ENCODE measurements at places on chromosomes 7 and 10. TPM values are rescaled to one million over a fixed set of nuclear protein-coding genes. Genes with fewer than 3 reads are reported as not detected.

Gene THSD7A
- 0.42 TPM for total RNA-seq

Gene AOAH
- total RNA-seq, result 1.7 TPM

Gene TMEM178B
- 0.56 TPM for total RNA-seq

Gene OGA
- 90.2 TPM for total RNA-seq

Gene CABCOCO1
- total RNA-seq, result not detected

Gene NEUROG3
- total RNA-seq, result not detected

Gene PRTFDC1
- 0.62 TPM for total RNA-seq

Gene FEZF1
- not detected for total RNA-seq

Gene SEMA3E
- 2.2 TPM for total RNA-seq

Gene ODAD2
- total RNA-seq, result not detected

DNA sequence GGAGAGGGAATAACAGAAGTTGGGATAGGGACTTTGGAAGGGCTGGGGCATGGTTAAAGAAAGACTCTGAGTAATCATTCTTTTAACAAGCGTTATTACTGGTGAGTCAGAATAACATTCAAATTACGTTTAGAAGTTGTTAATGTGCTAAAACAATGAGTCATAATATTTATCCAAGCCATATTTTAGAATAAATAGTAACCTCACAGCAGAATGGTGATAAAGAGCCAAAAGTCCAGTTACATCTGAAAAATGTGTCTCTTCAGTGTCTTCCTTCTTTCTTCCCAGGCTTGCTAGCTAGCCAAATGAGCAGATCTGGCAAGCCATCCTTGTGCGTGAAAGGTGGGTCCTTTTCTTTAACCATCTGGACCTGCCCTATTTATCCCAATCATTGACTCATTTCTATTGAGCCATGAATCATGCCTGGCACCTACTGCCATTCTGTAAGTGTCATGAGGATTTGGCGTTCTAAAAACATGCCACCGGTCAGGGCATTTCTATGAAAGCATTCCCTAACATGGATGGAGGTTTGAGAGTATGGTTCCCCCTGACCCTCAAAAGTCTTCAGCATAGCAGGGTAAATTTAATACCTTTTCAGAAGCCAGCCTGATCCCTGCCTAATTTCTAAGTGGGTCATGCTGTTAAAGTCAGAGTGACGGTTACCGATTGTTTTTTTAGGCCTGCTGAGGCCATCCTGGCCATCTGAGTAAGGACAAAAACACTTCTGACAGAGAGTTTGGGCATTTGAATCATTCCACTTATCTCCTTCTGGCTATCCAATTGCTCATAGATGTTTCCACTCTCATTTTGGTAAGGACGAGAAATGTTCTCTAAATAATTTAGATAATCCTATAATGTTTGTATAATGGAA, 26.9 kb downstream of the MYPN start:
- no peaks in the 10 kb centered on the region for H3K36me3 ChIP-seq
- peak overlapping the region; percentile 75 for H3K27ac ChIP-seq
- no peaks in the 10 kb centered on the region for H3K27me3 ChIP-seq
- peaks cover 15% of the 10 kb centered on the region for H3K4me1 ChIP-seq
- no peak for DNase-seq
- no peak overlapping the region for H3K4me3 ChIP-seq

DNA sequence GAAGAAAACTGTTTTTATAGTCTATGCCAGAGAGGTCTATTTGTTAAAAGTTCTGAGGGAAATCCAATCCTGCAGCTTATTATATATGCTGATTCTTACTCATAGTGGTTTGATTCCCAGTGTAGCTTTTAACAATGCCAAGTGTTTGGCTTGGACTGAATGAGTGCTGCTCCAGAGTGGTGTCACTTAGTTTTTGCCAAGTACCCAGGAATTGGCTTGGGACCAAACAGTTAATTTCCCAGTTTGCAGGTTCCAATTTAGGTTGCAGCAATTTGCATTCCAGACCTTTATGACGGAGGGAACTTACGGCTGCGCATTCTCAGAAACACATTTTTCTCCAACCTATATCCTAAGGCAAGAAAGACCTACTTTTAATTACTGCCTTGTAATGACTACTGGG, 32.4 kb downstream of the NSUN6 start:
- H3K4me3 ChIP-seq, result no peak overlapping the region
- peaks cover 10% of the 10 kb centered on the region for H3K36me3 ChIP-seq
- no peak for DNase-seq
- H3K4me1 ChIP-seq, result no peaks in the 10 kb centered on the region
- H3K27ac ChIP-seq, result no peak overlapping the region
- no peaks in the 10 kb centered on the region for H3K27me3 ChIP-seq

DNA sequence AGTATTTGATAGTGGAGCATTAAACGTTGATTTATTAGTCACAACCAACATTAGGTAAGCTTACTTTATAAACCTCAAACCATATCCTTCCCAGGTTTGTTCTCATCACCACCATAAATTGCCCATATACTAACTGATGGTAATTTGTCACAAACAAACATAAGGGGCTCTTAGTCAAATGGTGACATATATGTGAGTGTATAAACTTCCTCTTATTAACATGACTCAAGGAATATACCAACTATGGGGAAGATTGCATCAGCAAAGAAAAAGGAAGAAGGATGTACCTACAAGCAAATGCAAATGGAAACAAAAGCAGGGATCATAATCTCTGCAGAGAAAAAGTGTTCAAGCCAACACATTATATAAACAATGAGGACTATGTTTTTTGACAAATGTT, 418.2 kb upstream of the AKR1E2 start:
- H3K27me3 ChIP-seq, result no peaks in the 10 kb centered on the region
- DNase-seq, result no peak
- H3K4me3 ChIP-seq, result no peak overlapping the region
- H3K4me1 ChIP-seq, result no peaks in the 10 kb centered on the region
- H3K36me3 ChIP-seq, result no peaks in the 10 kb centered on the region

DNA sequence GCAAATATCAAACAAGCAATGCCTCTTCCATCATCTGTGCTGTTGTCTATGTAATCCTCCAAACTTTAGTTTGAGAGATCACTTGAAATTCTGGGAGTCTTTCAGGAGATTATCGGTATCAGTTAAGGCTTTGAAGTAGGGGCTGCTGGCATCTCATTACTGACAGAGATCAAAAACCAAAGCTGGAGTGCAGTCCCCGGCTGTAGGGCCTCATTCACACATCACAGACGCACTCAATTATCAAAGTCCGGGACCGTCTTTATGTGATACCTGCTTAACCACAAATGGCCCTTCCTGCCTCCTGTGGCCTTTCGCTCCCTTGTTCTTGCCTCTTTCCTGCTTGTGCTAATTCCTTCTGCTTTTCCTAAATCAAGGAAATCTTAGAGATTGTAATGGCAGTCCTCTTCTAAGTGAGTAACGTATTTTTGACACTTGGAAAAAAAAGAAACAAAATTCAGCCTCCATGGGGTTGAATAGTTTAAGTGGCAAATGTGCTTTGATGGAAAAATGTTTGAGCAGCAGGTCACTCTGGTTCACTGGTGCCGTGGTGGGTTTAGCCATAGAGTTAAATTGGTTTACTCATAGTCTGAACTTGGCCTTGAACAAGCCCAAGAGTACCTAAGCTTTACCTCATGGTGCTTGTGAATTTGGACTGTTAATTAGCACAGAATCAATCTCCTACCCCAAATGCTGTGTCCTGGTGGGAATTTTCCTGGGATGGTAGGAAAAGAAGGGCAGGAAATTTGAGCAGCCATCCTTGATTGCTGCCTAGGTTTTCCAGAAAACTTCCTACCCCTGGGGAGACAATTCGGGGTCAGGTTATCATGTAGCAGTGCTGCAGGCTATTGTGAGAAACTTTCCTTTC, 178.9 kb upstream of the LYZL1 start:
- H3K27ac ChIP-seq, result no peak overlapping the region
- H3K4me1 ChIP-seq, result no peaks in the 10 kb centered on the region
- peaks cover 6% of the 10 kb centered on the region for H3K27me3 ChIP-seq
- no peak overlapping the region for H3K4me3 ChIP-seq

- H3K27ac ChIP-seq, result no peak overlapping the region
- peaks cover 12% of the 10 kb centered on the region for H3K27me3 ChIP-seq
- DNase-seq, result no peak
- no peaks in the 10 kb centered on the region for H3K36me3 ChIP-seq
- H3K4me3 ChIP-seq, result no peak overlapping the region
These were observed 423.4 kb upstream of the MGMT start for GRCh38 chr10:129043691-129044090.

DNA sequence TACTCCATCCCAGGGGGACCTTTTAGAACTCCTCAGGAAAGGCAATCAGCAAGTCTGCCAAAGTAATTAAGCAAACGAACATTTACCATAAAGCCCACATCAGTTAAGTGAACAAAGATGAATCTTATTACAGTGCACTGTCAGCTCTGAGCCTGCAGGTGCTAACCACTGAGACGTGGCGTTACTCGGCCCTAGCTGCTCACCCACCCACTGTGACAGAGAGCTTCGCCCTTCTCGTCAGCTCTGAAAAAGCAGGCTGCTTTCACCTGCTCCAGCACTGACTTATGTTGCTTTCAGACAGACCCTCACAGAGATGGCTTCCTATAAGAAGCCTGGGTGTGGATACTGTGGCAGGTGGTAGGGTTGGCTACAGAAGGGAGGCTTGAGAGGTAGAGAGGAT, 57.7 kb upstream of the KCNIP2 start:
- H3K4me3 ChIP-seq, result no peak overlapping the region
- H3K4me1 ChIP-seq, result no peaks in the 10 kb centered on the region
- H3K27me3 ChIP-seq, result no peaks in the 10 kb centered on the region

- H3K36me3 ChIP-seq, result peaks cover 46% of the 10 kb centered on the region
- H3K4me3 ChIP-seq, result no peak overlapping the region
- H3K4me1 ChIP-seq, result no peaks in the 10 kb centered on the region
- no peak for DNase-seq
These were observed 13.2 kb downstream of the LAMB1 start for GRCh38 chr7:107989618-107990373.

GRCh38 chr7:26081638-26082037, 70.4 kb upstream of the NFE2L3 start:
- no peak for DNase-seq
- no peak overlapping the region for H3K27ac ChIP-seq
- H3K4me3 ChIP-seq, result no peak overlapping the region
- peaks cover 5% of the 10 kb centered on the region for H3K4me1 ChIP-seq
- no peaks in the 10 kb centered on the region for H3K36me3 ChIP-seq
- peaks cover 36% of the 10 kb centered on the region for H3K27me3 ChIP-seq

DNA sequence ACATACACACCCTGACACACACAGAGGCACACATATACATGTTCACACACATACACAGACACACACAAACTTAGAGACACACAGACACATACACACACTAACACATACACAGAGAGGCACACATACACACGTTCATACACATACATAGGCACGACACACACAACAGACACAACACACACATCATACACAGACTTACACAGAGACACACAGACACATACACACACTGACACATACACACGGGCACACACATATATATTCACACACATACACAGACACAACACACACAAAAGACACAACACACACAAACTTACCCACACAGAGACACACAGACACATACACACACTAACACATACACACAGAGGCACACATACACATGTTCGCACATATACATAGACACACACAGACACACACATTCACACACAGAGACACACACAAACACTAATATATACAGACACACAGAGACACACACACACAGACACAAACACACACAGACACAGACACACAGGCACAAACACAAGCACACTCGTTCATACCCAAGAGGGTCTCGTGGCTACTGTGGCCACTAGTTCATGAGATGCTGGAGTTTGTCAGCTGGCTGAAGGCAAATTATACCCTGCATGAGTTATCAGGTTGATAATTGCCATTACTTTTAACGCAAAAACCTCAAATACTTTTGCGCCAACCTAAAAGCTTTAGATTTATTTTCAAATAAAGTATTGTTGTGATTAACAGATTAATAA, 17.7 kb upstream of the KLF6 start:
- DNase-seq, result no peak
- no peaks in the 10 kb centered on the region for H3K27me3 ChIP-seq
- H3K36me3 ChIP-seq, result no peaks in the 10 kb centered on the region
- H3K4me3 ChIP-seq, result no peak overlapping the region
- H3K27ac ChIP-seq, result peak overlapping the region; percentile 94

- H3K27me3 ChIP-seq, result peaks cover 93% of the 10 kb centered on the region
- peak within 1 kb of the TSS; percentile 77 for H3K27ac ChIP-seq
- peaks cover 12% of the 10 kb centered on the region for H3K4me1 ChIP-seq
- H3K36me3 ChIP-seq, result no peaks in the 10 kb centered on the region
These were observed at the start of gene KLF14 for GRCh38 chr7:130733931-130734814. Gene KLF14 (minus strand): TSS chr7:130734207. CDS start chr7:130734033, 174 bp downstream.

GRCh38 chr7:84204655-84205054, 10.1 kb upstream of the SEMA3A start:
- no peaks in the 10 kb centered on the region for H3K4me1 ChIP-seq
- H3K36me3 ChIP-seq, result no peaks in the 10 kb centered on the region
- no peak overlapping the region for H3K4me3 ChIP-seq
- no peak for DNase-seq

- H3K4me3 ChIP-seq, result peak overlapping the region; percentile 90
- H3K36me3 ChIP-seq, result no peaks in the 10 kb centered on the region
- DNase-seq, result no peak
- H3K4me1 ChIP-seq, result peaks cover 39% of the 10 kb centered on the region
- peak overlapping the region; percentile 98 for H3K27ac ChIP-seq
- no peaks in the 10 kb centered on the region for H3K27me3 ChIP-seq
These were observed 718 bp upstream of the FZD1 start for GRCh38 chr7:91263384-91264045.

DNA sequence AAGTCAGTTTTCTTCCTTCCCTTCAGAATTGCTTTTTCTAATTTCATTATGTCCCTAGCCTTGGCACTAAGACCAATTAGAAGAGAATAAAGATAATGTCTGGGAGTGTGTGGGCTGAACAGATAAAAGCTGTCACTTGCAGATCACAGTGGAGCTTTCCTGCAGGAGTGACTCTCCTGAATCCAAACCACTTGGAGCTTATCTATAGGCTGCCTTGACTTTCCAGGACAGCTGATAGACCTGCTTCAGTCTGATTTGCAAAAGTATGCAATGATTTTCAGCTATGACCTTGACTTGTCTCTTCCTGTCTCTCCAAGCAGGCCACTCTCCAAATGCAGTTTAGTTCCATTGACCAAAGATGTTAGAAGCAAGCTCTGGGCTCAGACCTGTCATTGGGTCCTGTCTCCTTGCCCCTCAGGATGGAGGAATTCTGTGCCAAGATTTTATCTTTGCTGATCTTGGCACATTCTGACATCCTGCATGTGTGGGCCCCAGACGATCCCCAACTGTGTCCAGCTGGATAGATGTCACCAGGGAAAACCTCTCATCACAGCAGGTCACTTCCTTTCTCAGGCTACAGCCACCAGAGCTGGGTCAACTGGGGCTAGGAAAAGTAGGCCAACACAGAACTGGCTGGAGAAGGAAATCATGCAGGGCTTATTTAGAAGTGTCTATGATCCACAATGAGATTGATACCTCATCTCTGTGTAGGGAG, 120.9 kb upstream of the ZNF438 start:
- H3K36me3 ChIP-seq, result no peaks in the 10 kb centered on the region
- H3K27ac ChIP-seq, result no peak overlapping the region
- H3K4me1 ChIP-seq, result peaks cover 7% of the 10 kb centered on the region
- H3K27me3 ChIP-seq, result no peaks in the 10 kb centered on the region
- H3K4me3 ChIP-seq, result no peak overlapping the region
- DNase-seq, result no peak

DNA sequence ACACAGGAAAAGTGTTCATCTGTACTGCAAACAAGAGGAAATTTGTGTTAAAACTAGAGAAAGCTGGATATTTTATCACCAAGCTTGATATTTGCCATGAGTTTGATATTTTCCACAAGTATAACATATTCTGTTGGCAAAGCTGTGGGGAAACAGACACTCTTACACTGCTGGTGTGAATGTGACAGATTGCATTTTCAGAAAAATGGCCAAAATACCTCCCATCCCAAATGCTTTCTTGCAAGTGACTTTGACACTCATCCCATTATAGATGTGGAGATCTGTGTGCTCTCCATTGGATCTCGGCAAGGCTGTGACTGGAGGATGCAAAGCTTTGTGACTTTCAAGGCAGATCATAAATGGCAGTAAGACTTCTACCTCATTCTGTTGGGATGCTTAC, 30.5 kb downstream of the ZNF713 start:
- no peaks in the 10 kb centered on the region for H3K27me3 ChIP-seq
- no peaks in the 10 kb centered on the region for H3K4me1 ChIP-seq
- H3K4me3 ChIP-seq, result no peak overlapping the region
- H3K27ac ChIP-seq, result no peak overlapping the region

Data from suprapubic skin (tissue), 4 donors.